ENCODE measurements at places on chromosomes 2 and 18.

DNA sequence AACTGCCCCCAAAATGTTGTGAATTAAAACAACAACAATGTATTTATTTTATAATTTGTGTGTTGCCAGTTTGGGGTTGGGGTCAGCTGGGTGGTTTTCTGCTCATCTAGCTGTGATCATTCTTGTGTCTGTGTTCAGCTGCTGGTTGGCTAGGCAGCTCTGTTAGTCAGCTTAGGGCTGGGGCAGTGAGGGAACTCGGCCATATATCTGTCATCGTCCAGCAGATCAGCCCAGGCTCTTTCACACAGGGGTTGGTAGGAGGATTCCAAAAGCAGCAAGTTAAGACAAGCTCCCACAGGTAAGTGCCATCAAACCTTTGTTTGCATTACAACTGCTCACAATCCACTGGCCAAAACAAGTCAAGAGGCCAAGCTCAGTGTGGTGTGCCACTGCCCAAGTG, 121.5 kb downstream of the LPIN1 start:
- DNase-seq = no peak

DNA sequence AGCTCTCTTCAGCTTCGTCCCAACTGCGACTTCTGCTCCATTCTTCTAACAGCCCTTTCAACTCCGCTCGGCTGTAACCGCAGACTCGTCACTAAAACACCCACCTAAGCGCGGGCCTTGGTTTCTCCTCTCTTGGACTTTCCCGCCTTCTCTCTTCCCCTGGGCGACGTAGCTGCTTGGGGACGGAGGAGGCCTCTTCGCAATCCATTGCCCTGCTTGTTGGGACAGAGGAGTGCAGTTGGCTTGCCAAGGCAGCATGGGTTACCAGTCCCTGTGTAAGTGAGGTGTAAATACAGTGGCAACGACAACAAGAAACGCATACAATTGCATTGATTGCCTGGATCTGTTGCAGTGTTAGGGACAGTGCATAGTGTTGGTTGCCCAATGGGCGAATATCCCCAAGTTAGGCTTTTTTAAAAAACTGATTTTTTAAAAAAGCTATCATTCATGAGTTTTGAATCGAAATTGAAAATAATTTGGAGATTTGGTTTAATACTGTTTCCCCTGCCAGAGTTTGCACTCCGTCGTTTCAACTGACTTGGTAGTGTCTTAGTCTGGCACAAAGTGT, 484 bp upstream of the DARS1 start:
- no peak for DNase-seq

GRCh38 chr2:166375736-166376487, at the start of gene SCN9A:
TSS of gene SCN9A (minus strand) at chr2:166375944. CDS start at chr2:166311756, 64,188 bp downstream.
- peak; percentile 40 for DNase-seq

- DNase-seq = no peak
Measured at GRCh38 chr2:238107525-238108422, 7.6 kb downstream of the ESPNL start.

- DNase-seq = no peak
Measured at GRCh38 chr2:44778671-44779476, 162.6 kb upstream of the SIX3 start.

DNA sequence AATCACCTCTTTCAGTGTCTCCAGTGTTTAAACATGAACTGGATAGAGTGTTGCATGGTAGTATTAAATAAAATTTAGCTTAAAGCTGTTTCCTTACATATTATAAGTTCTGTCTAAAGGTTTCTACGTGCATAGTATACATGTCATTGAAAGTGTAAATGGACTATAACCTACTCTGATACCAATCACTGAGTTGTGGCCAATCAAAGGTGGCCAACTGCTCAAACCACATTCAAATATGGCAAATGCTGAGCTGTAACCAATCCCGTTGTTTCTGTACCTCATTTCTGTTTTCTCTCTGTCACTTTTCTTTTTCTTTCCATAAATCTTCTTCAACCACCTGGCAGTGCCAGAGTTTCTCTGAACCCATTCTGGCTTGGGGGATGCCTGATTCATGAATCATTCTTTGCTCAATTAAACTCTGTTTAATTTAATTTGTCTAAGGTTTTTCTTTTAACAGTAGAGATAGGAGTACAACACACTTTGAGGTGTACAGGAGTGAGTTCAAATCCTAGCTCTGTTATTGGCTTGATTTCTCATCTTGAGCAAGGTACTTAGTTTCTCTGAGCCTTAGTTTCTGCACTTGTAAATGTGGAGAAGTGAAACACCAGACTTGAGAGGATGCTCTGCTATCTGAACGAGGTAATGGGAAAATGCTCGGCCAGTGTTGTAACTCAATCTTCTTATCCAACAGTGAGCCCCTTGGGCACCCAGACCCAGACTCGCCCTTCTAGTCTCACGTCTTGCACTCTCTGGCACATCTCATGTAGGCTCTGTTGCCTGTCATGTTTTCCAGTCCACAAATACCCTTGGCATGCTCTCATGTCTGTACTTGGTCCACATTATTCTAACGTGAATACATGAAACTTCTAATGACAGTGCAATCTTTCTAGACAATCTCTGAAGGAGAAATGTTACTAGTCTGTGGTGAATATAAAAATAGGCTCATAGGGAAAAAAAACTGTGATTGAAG, 228.0 kb downstream of the PIK3C3 start:
- no peak for DNase-seq

DNA sequence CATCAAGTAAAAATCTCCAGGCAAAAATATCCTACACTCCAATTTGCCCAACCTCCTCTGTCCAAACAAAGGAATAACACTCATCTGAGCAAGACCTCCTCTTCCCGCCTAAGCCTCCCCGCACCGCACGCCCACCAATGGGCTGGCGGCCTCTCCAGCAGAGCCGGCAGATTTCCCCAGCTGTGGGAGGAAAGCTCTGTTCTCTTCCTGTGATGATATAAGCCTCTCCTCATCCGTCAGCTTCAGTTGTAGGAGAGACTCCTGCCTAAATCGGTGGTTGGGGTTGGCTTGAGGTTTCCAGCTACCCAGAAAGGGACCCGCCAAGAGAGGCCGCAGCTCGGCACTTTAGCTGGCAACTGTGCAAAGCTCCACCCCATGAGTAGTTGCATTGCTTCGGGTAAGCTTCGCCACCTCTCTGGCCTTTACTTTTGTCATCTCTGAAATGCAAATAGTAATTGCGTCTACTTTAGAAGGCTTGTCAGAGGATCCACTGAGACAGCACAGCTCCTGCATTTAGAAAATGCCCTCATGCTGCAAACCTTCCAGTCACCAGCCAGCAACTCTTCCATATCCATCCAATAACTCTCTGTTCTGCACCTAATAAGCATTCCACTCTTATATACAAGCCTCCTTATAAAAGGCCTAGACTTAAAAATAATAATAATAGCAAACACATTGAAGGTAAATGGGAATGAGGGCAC, 146.4 kb downstream of the MYT1L start:
- DNase-seq = no peak

GRCh38 chr2:136060416-136060815, 57.5 kb downstream of the CXCR4 start:
- no peak for DNase-seq

DNA sequence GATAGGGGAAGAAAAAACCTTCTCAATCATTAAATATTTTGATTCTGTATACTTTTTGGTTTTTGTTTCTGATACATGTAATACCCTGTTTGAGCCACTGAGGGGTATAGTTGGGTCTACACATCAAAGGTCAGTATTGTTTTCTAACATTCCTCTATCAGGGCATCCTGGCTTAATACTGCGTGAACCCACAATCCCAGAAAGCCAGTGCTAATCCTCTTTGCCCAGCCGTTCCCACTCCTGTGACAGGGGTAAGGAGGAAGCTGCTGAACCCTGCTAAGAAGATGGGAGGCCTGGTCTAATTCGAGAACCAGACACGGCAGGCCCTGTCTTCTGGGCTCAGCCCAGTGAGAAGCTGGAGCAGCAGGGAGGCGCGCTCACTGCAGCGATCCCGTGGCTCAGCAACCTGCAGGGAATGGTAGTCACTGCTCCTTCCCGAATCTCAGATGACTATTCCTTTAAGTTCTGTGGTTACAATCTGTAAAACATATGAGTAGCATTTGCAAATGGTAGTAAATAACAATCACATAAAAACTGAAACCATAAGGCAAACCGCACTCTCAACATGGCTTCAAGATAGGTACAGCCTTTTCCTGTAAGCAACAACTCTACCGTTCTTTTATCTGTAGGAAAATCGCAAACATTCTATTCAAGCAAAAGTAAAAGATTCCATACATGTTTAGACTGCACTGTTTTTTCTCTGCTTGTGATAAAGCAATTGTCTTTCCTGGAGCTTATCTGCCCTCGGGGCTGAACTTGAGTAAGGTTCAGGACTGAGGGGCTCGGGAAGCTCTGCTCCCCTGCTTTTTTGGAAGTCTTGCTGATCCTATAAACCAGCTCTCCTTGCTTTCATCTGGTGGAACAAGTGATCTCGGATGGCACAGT, 87.0 kb downstream of the EPB41L3 start:
- DNase-seq = no peak

GRCh38 chr2:102361632-102362241, 6.1 kb downstream of the IL18R1 start:
- no peak for DNase-seq

- no peak for DNase-seq
Measured at GRCh38 chr2:28399956-28400355, 7.3 kb downstream of the FOSL2 start.

- no peak for DNase-seq
Measured at GRCh38 chr2:40113272-40113968, 334.4 kb upstream of the THUMPD2 start.

DNA sequence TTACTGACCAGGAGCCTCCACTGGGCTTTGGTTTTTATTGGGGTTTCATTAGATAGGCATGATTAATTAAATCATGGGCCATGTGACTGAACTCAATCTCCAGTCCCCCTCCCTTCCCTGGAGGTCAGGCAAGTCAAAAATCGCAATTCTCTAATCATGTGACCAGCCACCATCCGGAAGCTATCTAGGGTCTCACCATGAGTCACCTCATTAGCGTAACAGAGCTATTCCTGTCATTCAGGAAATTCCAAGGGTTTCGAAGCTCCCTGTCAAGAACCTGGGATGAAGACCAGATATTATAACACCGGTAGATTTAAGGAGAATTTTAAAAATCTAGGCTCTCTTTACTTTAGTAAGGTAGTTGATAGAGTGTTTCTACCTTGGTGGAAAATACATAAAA, 180.3 kb upstream of the TCF4 start:
- no peak for DNase-seq

DNA sequence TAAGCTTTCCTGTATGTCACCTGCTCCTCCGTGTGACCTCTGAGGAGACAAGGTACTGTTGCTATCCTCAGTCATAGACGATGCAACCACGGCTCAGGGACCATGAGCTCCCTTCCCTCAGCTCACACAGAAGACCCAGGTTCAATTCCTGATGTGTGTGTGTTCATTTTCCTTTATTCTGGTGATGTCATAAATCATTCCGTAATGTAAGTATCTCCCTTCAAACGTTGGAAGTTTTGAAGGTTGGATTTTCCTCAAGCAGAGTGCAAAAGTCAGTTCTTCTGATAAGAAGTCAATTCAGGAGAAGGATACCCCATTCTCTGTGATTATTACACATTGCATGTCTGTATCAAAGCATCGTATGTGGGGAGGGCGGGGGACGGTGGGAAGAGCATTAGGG, 118.9 kb upstream of the FAM136A start:
- DNase-seq = no peak
